NCI-H2171 (cell line): ENCODE measurements at places on chromosomes 5 and 9.
A peak's percentile ranks its signal among the peaks of the same experiment; 100 is the strongest.

- DNase-seq, result no peak
These were observed 44.7 kb upstream of the PRRC1 start for GRCh38 chr5:127472700-127473099.

GRCh38 chr9:19162956-19163355, 35.7 kb upstream of the PLIN2 start:
- no peak for DNase-seq

DNA sequence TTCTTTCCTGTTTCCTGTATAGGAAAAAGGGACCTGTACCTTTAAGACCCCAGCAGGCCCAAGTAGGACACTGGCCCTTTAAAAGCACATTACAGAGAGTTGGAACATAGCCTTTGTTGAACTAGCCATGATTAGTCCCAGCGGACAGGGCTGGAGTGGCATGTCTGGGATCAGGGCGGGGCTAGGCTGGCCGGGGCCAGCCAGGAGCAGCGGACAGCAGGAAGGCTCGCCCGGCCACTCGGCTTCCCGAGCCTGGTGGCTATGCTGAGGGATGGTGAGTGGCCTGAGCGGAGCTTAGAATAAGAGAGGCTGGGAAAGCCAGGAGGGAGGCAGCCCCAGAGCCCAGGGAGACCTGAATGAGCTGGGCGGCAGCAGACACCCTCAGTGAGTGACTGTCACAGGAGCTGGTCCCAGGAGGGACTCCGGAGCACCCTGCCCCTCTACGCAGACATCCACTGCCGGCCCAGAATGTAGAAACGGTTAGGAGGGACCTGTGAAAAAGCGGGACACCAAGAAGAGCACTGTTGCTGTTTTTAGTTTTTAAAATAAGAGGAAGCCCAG, 92.1 kb downstream of the DAB2IP start:
- DNase-seq, result no peak

DNA sequence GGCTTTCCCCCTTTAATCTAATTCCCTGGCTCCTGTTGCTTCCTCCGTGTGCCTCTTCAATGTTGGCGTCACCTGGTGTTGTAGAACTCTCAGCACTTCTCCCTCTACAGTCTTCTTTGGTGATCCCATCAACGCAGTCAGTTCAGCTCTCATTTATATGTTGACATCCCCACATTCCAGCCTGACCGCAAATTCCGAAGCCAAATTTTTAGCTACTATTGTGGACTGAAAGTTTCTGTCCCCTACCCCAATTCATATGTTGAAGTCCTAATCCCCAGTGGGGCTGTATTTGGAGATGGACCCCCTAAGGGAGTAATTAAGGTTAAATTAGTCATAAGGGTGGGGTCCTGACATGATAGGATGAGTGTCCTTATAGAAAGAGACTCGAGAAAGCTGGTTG, 210.6 kb upstream of the ADAMTSL1 start:
- no peak for DNase-seq

GRCh38 chr9:106862110-106862820, 701 bp upstream of the ZNF462 start:
- DNase-seq, result peak; percentile 59

DNA sequence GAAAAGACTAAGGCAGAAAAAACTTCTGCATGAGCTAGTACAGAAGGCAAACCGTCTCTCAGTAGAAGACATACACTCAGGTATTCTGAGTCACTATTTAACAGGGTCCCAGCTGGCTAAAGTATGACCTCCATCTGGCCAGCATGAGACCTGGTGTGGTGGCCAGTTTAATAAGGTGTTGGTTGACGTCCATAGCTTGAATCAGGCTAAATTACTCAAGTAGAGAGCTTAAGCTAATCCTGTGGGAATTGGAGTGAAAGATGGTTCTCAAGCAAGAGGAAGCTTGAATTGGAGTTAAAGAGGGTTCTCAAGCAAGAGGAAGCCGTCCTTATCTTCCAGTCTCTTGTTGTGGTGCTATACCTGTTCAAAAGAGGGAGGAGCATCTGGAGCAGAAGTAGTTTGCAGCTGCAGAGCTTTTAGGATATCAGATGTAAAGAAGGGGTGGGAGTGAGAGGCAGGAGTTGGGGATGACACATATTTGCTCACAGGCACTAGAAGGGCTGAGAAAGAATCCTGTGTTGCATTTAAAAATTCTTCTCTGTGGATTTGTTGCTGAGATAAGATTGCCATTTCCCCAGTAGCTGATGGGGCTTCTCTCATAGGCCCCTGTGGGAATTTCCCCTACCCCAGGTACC, 136.1 kb upstream of the RUSC2 start:
- DNase-seq, result no peak

DNA sequence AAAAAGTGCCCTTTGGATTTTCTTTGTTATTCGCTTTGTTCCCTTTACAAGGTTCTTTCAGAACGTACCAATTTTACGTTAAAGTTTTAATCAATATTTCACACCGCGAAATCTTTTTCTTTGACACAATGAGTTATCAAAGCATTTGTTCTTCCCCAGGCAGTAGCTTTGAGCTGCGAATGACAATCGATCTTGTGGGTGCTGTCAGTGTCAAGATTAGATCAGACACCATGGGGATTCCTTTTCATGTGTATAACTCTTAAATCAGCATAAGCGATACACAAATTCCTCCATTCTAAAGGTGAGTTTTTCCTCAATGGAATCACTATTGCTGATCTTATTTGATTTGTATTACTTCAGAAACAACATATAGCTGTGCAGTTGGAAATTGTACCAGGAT, 145.5 kb downstream of the ST8SIA4 start:
- no peak for DNase-seq

GRCh38 chr5:113237893-113238292, 196.9 kb downstream of the TSSK1B start:
- no peak for DNase-seq

DNA sequence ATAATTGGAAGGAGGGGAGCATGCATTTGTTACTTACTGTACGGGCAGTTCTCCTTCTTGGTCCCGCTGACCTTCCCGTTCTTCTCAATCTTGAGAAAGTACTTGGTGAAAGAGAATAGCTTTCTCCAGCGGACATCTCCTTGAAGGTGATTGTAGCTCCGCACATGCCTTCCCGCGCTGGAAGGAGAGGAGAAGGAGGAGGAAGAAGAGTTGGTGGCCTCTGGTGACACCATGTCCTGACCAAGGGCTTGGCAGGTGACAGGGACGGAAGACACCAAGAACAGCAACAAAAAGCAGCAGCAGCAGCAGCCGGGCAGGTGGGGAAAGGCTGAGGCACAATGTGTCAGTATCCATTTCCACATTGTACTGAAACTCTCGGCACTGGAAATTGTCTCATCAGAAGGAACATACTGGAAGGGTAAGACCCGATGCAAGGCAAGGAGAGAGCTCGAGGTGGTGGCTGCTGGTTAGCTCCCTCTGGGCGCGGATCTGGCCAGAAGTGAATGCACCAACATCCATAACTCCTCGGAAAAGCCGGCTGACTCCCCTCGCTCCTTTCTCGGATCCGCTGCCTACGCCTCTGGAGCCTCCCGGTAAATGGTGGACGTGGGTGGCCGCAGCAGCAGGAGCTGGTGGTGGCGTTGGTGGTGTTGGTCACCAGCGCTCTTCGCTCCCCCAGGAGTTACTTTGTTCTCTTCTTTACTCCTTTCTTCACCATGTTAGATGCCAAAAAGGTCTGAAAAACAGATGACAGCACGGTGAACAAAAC, 715 bp downstream of the FGF10 start:
- DNase-seq, result no peak

GRCh38 chr5:133319905-133320520, 268.2 kb downstream of the HSPA4 start:
- DNase-seq, result no peak
